Muscle of back (tissue), 13 donors: ENCODE measurements at places on chromosomes 1 and 21. TPM values are rescaled to one million over a fixed set of nuclear protein-coding genes. Genes with fewer than 3 reads are reported as not detected.

DNA sequence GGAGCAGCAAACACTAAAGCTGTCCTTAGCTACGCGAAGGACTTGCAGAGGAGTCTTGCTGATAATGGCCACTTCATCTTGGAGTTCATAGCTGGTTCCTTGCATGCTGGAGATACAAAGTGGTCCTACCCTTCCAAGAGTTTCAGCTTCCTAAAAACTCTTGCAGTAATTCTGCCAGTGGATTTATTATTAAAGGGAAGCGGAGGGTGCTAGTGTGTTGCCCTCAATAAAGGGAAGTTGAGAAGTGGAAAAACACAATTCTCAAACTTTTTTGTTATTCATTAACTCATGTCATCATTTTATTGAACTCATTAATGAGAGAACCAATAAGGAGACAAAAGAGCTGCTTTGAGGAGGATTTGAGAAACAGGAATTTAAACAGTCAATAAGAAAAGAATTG is 6.5 kb upstream of the HAPLN2 start:
- no peak for DNase-seq

DNA sequence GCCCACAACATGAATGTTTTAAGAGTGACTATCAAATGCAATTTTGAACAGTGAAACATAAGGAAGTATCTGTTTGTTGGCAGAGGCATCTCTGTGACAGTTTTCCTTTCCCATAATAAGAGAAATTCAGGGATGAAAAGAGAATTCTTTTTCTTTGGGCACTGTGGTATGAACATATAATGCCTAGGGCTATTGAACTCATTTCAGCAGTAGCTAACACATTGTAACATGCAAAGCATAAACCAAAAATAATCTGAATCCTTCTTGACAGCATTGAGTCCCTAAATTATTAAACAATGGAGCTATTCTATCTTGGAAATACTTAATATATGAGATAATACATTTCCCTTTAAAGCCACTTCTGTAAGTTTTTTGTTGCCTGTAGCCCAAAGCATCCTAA is 633.0 kb upstream of the B3GALT2 start:
- no peak for DNase-seq

Gene SPRR1B
- not detected for polyA plus RNA-seq

GRCh38 chr1:93839753-93840152 is 39.3 kb downstream of the DNTTIP2 start:
- no peak for DNase-seq

DNA sequence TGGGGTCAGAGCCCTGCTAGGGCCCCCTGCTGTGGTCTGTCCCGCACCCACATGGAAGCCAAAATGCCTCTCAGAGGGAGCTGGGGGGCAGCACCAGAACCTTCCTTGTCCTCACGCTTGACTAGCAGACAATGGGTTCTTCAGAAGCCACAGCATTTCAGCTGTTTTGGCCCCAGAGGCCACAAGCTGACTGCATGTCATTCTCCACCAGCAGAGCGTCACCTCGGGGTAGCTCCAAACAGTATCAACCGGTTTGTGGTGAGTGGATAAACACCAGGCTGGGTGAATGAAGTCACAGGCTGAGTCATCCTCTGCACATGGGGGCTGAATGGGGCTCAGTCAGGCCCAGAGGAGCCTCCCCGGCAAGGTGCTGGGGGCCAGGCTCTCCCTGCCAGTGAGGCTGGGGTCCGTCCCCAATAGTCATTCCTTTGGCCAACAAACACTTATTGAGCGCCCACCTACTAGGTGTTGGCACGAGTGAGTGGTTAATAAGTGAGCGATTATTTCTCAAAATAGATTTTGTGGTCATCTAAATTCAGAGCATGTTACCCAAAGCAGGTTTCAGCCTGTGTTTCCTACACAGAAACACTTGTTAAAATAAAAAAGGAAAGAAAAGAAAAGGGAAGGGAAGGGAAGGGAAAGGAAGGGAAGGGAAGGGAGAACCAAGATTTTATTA is 9.1 kb downstream of the OLIG1 start:
- DNase-seq, result no peak

DNA sequence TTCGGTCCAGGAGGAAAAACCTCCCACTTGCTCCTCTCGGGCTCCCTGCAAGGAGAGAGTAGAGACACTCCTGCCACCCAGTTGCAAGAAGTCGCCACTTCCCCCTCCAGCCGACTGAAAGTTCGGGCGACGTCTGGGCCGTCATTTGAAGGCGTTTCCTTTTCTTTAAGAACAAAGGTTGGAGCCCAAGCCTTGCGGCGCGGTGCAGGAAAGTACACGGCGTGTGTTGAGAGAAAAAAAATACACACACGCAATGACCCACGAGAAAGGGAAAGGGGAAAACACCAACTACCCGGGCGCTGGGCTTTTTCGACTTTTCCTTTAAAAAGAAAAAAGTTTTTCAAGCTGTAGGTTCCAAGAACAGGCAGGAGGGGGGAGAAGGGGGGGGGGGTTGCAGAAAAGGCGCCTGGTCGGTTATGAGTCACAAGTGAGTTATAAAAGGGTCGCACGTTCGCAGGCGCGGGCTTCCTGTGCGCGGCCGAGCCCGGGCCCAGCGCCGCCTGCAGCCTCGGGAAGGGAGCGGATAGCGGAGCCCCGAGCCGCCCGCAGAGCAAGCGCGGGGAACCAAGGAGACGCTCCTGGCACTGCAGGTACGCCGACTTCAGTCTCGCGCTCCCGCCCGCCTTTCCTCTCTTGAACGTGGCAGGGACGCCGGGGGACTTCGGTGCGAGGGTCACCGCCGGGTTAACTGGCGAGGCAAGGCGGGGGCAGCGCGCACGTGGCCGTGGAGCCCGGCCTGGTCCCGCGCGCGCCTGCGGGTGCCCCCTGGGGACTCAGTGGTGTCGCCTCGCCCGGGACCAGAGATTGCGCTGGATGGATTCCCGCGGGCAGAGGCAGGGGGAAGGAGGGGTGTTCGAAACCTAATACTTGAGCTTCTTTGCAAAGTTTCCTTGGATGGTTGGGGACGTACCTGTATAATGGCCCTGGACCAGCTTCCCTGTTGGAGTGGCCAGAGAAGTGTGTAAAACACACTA is 45.3 kb downstream of the MRPL39 start:
- peak; percentile 45 for DNase-seq

- peak; percentile 52 for DNase-seq
Observed at GRCh38 chr1:86151427-86151826, 5.1 kb downstream of the COL24A1 start.

GRCh38 chr1:12179111-12179519 is 12.3 kb downstream of the TNFRSF1B start:
- peak; percentile 37 for DNase-seq

Gene IL19
- not detected for polyA plus RNA-seq

Gene C1orf146
- polyA plus RNA-seq, result not detected

GRCh38 chr1:230159580-230159979 is 92.5 kb downstream of the GALNT2 start:
- DNase-seq, result no peak

Gene AKT3
- polyA plus RNA-seq, result 19.3 TPM

Gene NFASC
- polyA plus RNA-seq, result 0.98 TPM

Gene IL20
- polyA plus RNA-seq, result not detected

DNA sequence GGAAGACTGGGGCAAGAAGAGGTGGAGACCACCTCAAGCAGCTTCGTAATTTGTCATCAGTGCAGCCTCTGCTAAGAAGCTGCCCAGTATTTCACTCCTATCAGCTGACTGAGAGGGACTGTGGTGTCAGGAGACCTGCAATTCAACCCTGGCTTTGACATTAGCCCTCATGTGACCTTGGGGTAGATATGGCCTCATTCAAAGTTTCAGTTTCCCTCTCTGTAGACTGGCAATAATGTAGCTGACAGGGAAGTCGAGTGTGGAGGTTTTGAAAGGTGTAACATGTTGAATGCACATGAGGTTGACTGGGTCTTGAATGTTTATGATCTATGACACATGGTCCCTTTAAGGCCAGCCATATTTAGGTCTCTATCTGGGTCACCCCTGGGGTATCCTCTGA is 2.2 kb upstream of the SPRR4 start:
- no peak for DNase-seq

Gene DUSP12
- polyA plus RNA-seq, result 23.3 TPM

Gene LEPR
- 12.2 TPM for polyA plus RNA-seq

Gene KRTAP13-2
- polyA plus RNA-seq, result not detected

DNA sequence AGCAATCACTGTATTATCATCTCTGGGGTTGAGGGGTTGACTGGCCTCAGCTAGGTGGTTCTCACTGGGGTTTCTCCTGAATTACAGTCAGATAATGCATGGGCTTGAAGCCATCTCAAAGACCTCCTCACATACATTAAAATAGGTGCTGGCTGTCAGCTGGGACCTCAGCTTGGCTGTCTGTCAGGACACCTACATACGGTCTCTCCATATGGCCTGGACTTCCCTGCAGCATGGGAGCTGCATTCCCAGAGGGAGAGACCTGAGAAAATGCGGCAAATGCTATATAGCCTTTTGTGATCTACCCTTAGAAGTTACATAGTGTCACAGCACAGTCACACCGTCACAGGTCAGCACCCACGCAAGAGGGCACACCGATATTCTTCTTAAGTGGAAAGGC is 93.6 kb downstream of the TSEN15 start:
- no peak for DNase-seq

DNA sequence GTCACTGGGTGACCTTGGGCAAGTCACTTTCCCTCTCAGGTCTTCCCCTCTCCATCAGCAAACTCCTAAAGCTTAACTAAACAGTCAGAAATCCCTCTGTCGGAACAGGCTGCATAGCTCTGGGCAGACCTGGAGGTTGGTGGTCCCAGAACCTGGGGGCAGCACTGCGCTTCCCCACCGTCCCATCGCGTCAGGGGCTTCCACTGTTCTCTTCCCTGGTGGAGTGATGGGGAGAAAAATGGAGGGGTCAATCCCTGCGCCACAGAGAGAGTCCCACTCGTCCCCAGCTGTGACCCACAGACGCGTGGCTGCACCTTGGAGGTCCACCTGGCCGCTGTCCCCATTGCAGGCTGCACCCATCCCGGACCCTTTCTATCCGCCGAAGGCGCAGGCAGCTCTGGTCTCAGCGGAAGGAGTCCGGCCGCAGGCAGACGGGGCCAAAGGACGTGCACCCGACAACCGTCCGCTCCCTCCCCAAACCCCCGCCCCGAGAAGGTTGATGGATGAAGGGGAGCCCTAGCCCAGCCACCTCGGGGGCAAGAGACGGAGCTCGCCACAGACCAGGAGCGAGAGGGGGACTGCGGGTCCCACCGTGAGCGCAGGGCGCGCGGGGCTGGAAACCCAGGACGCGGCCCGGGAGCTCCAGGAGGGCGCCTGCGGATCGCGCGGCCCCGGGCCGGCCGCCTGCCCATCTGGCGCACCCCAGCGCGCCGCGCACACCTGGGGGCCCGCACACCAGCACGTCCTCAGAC is 588 bp upstream of the WNT3A start:
- no peak for DNase-seq

DNA sequence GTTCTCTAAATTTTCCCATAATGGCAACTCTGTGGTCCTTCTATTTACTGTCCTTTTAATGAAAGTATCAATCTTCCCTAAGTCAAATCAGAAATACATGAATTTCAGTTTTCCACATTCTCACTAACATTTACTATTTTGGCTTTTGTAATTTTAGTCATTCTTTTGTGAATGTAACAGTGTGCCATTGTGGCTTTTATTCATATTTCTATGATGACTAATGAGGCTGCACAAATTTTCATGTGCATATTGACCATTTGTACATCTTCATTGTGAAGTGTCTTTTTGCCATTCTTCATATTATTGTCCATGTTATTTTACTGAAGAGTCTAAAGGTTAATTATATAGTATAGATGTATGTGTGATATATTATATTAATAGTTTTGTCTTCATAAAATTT is 431.0 kb upstream of the BRINP3 start:
- no peak for DNase-seq

GRCh38 chr1:230875370-230875769 is 7.0 kb upstream of the C1orf198 start:
- no peak for DNase-seq

Gene ARHGAP30
- 3.6 TPM for polyA plus RNA-seq

Gene CD2
- 0.57 TPM for polyA plus RNA-seq

DNA sequence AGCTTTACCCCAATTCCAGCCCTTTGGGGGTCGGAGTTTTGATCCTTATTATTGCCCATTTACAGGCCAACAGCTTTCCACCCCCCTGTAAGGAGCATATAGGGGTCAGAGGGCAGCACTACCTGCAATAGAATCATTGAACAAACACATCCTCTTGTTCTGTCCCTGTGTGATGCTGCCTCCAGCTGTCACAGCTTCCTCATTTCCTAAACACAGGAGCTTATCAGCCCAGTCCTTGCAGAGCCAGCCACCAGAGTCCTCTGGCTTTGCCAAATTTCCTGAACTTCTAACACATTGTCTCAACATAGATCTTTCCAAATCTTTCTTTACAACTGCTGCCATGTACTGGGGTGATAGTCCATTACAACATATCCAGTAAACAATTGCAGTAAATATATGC is 32.8 kb upstream of the PTBP2 start:
- no peak for DNase-seq

Gene PLPPR5
- 1.5 TPM for polyA plus RNA-seq

Gene NFIA
- 31.5 TPM for polyA plus RNA-seq

- DNase-seq, result no peak
Observed at GRCh38 chr1:25360596-25361581, 22.8 kb downstream of the TMEM50A start.

Gene HNRNPCL2
- 0.15 TPM for polyA plus RNA-seq

- DNase-seq, result no peak
Observed at GRCh38 chr21:31846690-31847089, 26.1 kb upstream of the HUNK start.

DNA sequence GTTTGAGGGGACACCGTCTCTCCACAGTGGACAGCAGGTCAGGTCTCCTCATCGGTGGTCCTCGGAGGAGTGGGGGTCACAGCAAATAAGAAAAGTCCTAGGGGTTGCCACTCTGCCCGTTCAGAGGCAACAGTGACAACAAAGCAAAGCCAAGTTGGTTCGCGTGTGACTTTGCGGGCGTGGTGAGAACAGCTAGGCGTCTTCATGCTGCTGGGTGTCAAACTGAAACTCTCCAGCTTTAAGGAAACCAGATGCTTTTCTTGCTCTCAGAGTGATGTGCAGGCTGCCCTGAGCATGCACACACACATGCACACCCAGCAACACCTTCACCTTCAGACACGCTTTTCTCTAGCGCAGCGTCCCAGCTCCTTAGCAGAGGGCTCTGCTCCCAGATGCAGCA is 70.1 kb upstream of the ARHGEF16 start:
- no peak for DNase-seq

GRCh38 chr21:14911351-14911750 is 153.4 kb downstream of the NRIP1 start:
- DNase-seq, result no peak

Gene LEPROT
- 56.3 TPM for polyA plus RNA-seq

Gene LDLRAD1
- not detected for polyA plus RNA-seq

DNA sequence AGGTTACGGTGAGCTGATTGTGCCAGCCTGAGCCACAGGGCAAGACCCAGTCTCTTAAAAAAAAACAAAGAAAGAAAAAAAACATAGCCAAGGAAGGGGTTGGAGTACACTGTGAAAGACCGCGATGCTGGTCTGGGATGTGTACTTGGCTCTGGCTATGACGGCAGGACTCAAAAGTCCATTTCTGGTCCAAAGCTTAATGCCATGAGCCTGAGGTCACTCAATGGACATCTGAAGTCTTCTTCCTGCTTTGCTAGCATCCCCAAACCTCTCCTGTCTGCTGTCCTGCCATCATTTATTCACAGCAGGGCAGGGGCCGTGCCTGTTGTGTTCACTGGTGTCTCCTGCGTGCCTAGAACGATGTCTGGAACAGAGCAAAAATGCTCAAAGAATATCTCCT is 1.5 kb upstream of the ARHGEF10L start:
- DNase-seq, result no peak
